NCI-H1694 treated with DMSO at 0.1 percent for 48 hours (cell line): ENCODE measurements at places on chromosomes 16 and 17.

GRCh38 chr16:79918916-79919315 lies 318.4 kb upstream of the MAF start:
- DNase-seq, result no peak

- no peak for DNase-seq
Measured at GRCh38 chr17:42287977-42288802, at the start of gene STAT5A. Gene STAT5A (plus strand): TSS chr17:42288498. CDS start chr17:42289412, 914 bp downstream.

GRCh38 chr16:65660390-65660789 lies 538.5 kb upstream of the CDH11 start:
- DNase-seq, result no peak

DNA sequence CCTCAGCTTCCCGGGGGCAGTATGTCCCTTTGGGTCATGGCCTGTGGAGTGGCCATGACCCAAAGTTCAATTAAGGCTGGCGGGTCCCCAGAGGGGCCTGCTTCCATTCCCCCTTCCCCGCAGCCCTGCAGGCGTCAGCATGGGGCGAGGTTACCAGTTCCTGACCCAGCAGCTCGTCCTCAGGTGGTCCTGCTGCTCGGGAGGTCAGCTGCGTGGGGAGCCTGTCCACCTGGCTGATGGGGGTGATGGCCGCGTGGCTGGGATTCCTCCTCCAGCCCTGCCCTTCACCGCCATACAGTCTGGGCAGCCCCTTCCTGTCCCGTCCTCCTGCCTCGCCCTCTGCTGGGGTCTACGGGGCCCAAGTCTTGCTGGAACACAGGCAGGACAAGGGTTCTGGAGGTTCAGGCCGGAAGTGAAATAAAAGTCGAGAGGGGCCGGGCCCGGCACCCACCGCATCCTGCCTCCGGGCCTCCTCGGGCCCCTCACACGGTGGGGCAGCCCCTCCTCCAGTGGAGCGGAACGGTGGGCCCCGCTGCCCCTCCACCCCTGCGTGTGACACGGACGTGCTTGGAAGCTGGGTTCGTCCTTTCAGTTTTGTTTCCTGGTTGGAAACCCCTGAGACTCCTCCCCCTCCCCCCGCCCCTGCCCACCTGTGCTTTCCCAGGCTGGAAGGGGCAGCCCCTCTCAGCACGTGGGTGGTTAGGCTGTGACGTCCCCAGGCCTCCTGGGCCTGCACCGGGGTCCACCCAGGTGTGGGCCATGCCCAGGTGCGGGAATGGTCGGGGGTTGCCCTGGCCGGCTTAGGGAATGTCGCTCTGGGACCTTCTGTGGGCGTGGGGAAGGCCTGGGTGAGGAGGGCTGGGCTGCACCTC lies 6.8 kb downstream of the UBALD2 start:
- DNase-seq, result no peak

GRCh38 chr17:74427048-74427762 lies 4.7 kb upstream of the GPRC5C start:
- peak; percentile 89 for DNase-seq
